H7 (cell line): ENCODE measurements at places on chromosomes 7 and 10. TPM values are rescaled to one million over a fixed set of nuclear protein-coding genes. Genes with fewer than 3 reads are reported as not detected.
A peak's percentile ranks its signal among the peaks of the same experiment; 100 is the strongest.

Gene NIPSNAP2
- total RNA-seq = 56.5 and 80.3 TPM in 2 replicates

DNA sequence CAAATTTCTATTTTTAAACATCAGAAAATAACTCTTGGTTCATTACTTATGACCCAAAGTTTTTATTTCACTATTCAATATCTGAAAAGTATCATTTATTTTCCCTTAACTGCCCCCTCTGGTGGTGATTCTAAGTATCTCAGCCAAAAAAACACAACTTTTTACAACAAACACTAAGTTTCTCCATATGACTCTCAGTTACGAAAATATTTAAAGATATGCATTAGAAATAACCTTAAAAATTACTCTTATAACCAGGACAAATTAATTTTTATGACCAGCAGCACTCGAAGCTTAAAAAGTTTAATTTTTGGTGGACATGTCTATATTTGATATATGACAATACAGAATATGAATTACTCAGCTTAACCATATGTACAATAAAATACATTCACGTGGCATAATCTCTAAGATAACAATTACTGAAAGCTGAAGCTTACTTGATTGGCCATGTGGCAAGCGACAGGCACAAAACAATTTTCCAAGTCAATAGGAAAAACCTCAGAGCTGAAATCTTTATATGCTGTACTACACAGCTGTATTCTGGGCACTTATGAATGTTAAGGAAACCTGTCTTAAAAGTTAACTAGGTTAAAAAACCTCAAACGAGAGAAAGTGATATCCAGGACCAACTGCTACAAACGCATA is 2.3 kb downstream of the HNRNPA2B1 start:
- DNase-seq = no peak

GRCh38 chr10:57333880-57334279 is 933.8 kb downstream of the IPMK start:
- no peak for DNase-seq

DNA sequence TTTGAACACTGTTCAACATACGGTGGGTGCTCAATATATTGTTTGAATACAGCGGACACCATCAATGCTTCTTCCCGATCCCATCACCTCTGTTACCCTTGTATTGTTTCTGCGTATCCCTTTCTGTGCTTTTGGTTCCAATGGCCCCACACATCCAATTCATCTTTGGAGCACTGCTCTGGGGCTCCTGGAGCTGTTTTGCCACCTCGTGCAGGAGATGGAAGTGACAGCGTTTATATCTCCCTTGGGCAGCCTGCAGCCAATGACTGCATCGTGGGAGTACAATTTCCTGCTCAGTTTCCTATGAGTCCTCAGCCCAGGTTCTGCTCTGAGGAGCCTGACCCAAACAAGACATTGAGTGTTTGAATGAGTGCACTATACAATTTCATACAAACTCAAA is 50.2 kb upstream of the PIK3CG start:
- DNase-seq = no peak

Gene CYP26A1
- 44.4 and 190 TPM in 2 replicates for total RNA-seq

Gene FGF8
- total RNA-seq = 43.0 and 59.8 TPM in 2 replicates

DNA sequence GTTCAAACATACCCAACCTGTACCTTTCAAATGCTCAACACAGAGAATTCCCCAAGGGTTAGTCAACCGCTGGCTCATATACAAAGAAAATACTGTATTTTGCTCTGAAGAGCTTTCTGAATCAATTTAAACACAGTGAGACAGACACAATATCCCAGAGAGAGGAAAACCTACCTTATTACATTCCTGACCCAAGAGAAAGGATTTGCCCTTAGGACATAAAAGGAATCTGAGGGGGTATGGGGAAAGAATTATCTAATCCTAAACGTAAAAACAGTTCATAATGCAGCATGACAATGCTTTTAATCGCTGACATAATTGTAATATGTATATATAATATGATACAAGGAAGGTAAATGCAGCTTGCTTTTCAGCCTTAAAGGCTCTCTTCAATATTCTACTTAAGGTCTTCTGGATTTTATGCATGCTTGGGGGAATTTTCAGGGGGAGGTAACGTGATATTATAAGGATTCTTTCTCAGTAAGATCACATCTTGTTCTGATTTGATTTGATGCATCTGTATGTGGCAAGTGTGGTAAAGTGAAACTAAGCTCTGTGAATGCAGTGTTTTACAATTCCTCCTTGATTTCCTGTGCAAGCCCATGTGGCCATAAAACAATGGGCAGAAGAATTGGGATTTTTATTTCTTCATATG is 240.5 kb downstream of the GLI3 start:
- DNase-seq = no peak

DNA sequence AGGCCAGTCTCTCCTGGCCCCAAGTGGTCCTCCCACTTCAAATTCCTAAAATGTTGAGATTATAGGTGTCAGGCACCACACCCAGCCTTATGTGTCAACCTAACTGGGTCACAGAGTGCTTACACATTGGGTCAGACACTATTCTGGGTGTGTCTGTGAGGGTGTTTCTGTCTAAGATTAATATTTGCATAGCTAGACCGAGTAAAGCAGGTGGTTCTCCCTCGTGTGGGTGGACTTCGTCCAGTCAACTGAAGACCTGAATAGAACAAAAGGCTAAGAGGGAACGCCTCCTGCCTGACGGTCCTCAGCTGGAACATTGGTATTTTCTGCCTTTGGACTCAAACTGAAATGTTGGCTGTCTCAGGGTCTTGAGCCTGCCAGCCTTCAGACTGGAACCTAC is 11.5 kb downstream of the PPIF start:
- no peak for DNase-seq

- DNase-seq = no peak
Measured at GRCh38 chr7:133051719-133052400, 30.0 kb downstream of the CHCHD3 start.

Gene DNAJC12
- 0.31 and 1.00 TPM in 2 replicates for total RNA-seq

GRCh38 chr7:141023295-141023694 is 8.5 kb upstream of the MRPS33 start:
- DNase-seq = no peak

GRCh38 chr7:50959991-50960390 is 177.3 kb upstream of the GRB10 start:
- DNase-seq = no peak

- DNase-seq = no peak
Measured at GRCh38 chr10:91462423-91462822, 52.3 kb downstream of the HECTD2 start.

Gene GDF2
- total RNA-seq = not detected in 2 replicates

DNA sequence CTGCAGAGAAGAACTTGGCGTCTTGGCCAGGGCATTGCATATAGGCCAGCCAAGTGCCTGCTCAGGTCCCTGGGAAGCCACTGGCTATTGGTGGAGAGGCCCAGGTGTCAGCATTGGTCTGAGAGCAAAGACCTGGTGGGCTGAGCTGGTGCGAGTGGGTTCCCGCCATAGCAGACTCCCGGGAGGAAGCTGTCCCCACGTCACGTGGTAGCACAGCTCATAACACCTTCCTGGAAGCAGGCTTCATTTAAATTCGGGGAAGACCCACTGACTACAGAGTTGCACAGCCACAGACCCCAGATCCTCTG is 130.5 kb downstream of the WDR37 start:
- DNase-seq = no peak

- DNase-seq = no peak
Measured at GRCh38 chr7:111820621-111821020, 258.3 kb upstream of the IMMP2L start.

DNA sequence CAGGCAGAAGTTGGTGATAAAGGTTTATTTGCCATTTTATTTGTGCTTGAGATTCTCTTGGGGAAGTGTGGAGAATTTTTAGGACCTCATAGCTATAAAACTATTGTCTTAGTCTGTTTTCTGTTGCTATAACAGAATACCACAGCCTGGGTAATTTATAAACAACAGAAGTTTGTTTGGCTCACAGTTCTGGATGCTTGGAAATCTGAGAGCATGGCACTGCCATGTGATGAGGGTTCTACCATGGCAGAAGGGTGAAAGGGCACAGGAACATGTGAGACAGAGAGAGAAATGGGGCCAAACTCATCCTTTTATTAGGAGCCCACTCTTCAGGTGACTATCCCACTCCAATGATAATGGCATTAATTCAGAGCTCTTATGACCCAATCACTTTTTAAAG is 12.3 kb downstream of the SUN3 start:
- no peak for DNase-seq

DNA sequence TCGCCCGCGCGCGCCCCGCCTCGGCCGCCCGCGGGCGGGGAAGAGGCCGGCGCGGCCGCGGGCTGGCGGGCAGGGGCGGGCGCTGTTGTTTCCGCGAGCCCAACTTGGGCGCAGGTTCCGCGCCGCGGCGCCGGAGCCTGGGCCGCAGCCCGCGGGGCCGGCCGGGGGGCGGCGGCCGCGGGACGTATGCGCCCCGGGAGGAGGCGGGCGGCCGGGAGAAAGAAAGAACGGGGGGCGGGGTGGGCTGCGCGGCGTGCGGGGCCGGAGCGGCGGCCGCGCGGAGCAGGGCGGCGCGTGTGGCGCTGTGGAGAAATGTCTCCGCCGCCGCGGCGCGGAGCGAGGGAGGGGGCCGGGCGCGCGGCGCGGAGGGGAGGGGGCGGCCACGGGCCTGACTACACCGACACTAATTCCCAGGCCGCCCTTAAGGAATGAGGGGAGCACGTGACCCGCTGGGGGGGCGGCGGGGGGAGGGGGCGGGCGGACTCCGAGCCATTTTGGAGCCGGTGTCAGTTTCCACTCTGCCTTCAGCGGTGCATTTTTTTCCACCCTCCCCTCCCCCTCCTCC is at the start of gene BMI1:
BMI1 (plus strand) TSS at position 509 of the 565 bp plus-strand sequence. CDS start 5,351 bp downstream, outside the sequence.
- peak; percentile 90 for DNase-seq

Gene AS3MT
- 10.7 and 14.5 TPM in 2 replicates for total RNA-seq

Gene ATG9B
- 1.7 TPM in 2 replicates for total RNA-seq

DNA sequence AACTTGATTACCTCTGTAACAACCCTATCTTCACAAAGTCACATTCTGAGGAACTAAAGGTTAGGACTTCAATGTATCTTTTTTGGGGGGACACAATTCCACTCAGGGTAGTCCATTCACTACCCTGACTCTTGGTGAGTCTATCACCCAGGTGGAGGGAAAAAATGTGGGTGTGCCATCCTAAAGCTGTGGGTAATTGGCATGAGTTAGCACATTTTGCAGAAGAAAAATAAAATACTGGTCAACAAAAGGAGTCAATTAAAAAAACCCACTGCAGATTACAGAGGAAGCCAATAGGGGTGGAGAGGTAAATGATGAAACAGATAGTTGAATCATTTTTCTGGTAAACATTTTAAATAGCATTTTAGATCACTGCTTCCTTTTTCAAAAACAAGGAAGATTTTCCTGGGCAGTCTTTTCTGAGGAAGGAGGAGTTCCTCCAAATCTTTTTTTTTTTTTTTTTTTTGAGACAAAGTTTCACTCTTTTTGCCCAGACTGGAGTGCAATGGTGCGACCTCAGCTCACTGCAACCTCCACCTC is 5.1 kb upstream of the BLVRA start:
- no peak for DNase-seq

- no peak for DNase-seq
Measured at GRCh38 chr10:29914986-29915785, 144.2 kb downstream of the JCAD start.

Gene COG5
- 13.5 and 18.4 TPM in 2 replicates for total RNA-seq

- DNase-seq = no peak
Measured at GRCh38 chr10:42896735-42897134, 114.1 kb downstream of the BMS1 start.

DNA sequence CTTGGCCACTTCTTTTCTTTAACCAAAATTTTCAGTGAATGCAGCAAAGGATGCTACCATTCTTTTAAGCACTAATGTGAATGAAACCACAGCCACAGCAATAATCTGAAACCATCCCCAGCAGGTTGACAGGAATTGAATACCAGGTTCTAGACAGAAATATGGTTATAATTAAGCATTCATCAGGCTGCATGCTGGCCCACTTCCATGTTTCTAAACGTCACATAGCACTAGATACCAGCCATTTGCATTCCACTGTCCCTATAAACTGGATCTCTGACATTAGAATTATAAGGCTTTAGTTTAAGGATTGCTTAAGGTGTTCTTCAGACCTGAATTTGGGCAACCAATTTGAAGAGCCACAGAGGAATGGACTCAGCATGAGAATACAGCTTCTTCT is 340.8 kb upstream of the KLF6 start:
- no peak for DNase-seq

DNA sequence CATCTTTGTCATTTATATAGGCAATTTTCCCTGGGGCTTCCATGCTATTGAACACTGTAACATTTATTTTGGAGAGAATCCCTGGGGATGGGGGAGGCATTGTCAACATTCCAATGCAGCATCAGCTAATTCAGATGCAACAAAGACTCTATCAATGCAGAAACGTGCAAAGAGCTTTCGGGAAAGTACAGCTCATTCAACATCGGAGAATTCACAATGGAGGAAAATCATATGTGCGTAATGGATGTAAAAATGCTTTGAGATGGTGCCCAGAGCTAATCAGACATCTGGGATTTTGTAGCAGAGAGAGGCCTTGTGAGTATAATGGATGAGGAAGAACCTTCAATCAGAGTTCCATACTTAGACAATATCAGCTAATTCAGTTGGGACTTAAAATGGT is 28.3 kb upstream of the FIS1 start:
- peak; percentile 35 for DNase-seq

Gene LRRC17
- total RNA-seq = 1.0 TPM in 2 replicates

- peak; percentile 64 for DNase-seq
Measured at GRCh38 chr7:157703131-157703530, 366.3 kb downstream of the DNAJB6 start.

Gene SPACDR
- total RNA-seq = 0.11 and 1.1 TPM in 2 replicates

Gene CDNF
- 0.28 and 2.8 TPM in 2 replicates for total RNA-seq

GRCh38 chr7:5545222-5545914 is 121.7 kb upstream of the TNRC18 start:
- peak; percentile 42 for DNase-seq

Gene UTF1
- 8.8 and 13.4 TPM in 2 replicates for total RNA-seq

Gene FANK1
- total RNA-seq = 2.5 and 4.1 TPM in 2 replicates

Gene MYL10
- not detected in 2 replicates for total RNA-seq

DNA sequence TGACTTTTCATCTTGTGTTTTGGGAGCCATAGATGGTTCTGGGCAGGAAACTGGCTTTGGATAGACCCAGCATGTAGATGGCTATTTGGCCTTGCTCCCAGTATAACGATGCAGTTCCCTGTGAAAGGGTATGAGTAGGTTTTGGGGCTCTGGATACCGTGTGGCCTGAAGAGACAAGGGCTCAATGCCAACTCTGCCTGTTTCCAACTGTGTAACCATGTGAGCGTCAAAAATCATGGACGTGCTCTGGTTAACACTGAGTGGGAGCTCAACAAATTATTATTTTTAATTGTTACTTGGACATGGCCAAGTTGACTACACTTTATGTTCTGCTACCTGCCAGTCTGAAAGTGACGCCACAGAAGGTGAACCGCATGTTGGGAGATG is 41.8 kb downstream of the EGFR start:
- DNase-seq = no peak

GRCh38 chr7:27392477-27392876 is 149.9 kb downstream of the EVX1 start:
- DNase-seq = no peak

DNA sequence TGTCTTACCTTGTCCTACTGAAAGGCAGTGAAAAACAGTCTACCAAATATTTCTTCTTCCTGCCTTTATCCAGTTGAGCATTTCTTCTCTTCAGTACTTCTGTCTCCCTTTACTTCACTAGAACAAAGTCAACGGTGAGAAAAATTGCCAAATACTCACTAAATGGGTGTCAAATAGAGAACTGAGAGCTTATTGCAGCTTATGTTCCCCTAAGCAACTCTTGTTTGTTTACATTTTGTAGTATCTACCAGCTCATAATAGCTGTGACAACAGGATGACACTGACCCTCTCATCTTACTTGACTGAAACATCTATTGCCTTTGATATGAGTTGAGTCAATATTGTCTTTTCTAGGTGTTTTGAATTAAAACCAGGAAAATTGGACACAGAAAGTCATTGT is 327.9 kb upstream of the SORCS1 start:
- no peak for DNase-seq

- DNase-seq = peak; percentile 90
Measured at GRCh38 chr10:71608819-71609768, 110.5 kb downstream of the C10orf105 start.
